ENCODE measurements at places on chromosomes 1 and 21.

- DNase-seq = peak; percentile 4
These were observed 330.9 kb downstream of the S1PR1 start for GRCh38 chr1:101567582-101568189.

- peak; percentile 37 for DNase-seq
These were observed 4.6 kb downstream of the COL18A1 start for GRCh38 chr21:45409466-45410150.

DNA sequence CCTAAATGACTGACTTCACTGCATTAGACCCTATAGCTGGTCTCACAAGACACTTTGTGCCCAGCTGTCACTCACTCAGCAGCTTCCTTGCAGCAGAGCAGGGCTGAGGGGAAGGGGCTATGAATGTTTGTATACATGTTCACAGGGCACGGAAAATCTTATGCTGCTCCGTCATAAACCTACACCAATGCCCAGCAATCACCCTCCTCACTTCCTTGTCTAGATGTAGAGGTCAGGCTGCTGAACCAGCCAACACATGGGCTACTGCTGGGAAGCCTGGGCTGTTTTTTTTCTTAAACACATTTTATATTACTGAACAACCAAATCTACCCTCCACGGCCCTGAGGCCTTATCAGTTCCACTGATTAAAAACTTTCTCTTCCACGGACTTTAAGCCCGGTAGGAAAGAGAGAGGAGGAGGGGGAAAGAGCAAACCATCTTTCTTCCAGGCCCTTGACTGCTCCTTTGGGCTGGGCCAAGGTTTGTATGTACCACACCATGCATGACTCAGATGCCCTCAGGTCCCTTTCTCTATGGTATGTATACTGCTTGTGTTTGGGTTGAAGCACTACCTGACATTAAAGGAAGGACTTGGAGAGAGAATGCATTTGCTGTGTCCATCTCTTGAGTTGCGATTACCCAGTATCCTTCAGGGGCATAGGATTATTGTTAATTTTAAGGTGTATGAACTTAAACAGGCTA lies 12.7 kb downstream of the MTFR1L start:
- no peak for DNase-seq

DNA sequence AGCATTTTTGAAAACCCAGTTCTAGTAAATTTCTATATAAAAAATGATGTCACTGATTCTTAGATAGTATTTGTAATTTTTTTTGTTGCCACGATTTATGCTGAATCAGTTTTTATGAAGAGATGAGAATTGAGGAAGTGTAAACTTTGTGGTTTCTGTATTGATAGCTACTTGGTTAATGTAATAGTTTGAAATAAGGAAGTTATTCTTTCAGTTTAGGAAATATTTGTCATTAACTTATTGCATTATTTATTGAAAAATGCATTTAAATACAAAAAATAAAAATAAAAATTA lies 97.8 kb downstream of the ZFYVE9 start:
- no peak for DNase-seq

- DNase-seq = no peak
These were observed 40.6 kb downstream of the PDC start for GRCh38 chr1:186420311-186420710.

- DNase-seq = no peak
These were observed 127.8 kb downstream of the HS2ST1 start for GRCh38 chr1:87042111-87042811.

DNA sequence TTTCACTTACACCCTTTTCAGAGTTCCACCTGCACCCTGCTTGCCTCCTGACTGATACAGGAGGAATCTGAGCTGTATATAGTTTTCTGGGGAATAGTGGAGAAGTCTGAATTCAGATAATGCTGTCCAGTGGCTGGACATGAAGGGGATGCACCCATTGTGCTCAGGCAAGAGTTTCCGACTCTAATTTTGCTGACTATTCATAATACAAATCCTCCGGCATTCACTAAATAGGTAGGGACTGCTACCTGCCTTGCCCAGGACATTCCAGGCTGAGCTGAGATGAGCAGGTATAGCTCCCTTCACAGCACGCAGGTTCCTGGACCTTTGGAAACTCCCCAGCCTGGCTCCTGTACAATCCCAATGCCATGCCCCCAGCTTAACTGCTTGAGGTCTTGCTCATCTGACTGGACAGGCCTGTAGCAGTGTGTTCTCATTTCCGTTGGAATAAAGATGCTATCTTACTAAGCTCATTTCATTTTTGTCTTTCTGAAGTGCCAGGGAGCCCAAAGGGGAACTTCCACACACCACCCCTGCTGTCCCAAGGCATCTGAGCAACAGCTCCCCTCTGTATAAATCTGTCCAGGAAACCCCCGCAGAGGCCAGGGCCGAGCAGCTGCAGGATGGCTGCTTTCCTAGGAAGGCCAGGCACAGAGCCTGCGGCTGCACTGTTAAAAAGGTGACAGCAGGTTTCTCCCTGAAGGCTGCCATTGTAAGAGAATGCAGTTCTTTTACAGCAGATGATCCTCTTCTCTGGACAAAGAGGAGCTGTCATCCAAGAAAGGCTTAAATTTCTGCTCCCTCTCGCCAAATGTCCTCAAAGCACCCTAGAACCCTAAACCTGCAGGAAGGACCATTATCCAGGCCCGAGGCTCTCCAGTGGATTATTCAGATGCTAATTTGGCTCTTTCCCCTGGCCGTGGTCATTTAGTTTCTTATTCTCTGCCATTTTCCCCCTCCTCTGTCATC lies 21.7 kb upstream of the VASH2 start:
- DNase-seq = no peak

GRCh38 chr1:5745800-5746610 lies 246.2 kb downstream of the NPHP4 start:
- peak; percentile 86 for DNase-seq

DNA sequence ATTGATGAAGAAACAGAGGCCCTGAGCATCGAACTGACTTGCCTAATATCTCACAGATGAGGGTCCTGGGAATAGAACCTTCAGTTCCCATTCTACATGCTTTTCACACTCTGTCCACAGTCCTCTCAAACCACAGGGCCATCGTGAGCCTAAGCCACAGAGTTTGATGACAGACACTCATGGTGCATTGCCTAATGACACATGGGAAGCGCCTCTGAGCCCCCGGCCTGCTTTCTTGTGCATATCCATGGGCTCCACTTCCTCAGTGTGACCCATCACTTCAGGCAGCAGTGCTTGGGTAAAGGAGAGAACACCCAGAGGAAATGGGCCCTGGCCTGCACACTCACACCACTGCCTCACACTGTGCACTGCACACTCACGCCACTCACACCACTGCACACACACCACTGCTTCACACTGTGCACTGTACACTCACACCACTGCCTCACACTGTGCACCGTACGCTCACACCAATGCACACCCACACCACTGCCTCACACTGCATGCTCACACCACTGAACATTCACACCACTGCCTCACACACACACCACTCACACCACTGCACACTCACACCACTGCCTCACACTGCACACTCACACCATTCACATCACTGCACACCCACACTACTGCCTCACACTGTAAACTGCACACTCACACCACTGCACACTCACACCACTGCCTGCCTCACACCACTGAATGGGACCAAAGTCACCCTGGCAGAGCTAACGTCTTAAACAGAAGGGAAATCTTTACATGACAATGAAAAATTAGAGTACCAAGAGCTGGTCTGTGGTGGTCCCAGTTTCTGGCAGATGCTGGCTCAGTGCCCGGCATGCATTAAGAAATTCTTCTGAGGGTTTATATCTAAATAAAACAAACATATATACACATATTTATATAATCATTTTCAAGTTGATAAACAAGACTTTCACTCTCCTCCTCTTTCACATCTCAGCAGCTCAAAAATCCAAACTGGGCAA lies 53.0 kb downstream of the KANK4 start:
- DNase-seq = no peak

GRCh38 chr1:221284028-221284427 lies 404.8 kb downstream of the HLX start:
- DNase-seq = peak; percentile 72

- no peak for DNase-seq
These were observed 554.3 kb upstream of the CHRM3 start for GRCh38 chr1:238832106-238832505.

- DNase-seq = peak; percentile 35
These were observed at the start of gene ADAMTS5 for GRCh38 chr21:26967062-26967913. ADAMTS5 (minus strand) TSS chr21:26967088; CDS start chr21:26966391, 697 bp downstream.

GRCh38 chr1:87226341-87226760 lies 102.3 kb upstream of the LMO4 start:
- DNase-seq = peak; percentile 25

Measured in Ammon's horn (tissue), 1 donor.